ENCODE measurements at places on chromosomes 6 and 20. TPM values are rescaled to one million over a fixed set of nuclear protein-coding genes. Genes with fewer than 3 reads are reported as not detected.

Gene OR12D3
- not detected for polyA plus RNA-seq

Gene ESR1
- polyA plus RNA-seq = 0.20 TPM

Gene CPNE5
- polyA plus RNA-seq = 22.9 TPM

Gene MAP3K5
- polyA plus RNA-seq = 8.4 TPM

Gene MEI4
- not detected for polyA plus RNA-seq

Gene MYLK4
- 0.31 TPM for polyA plus RNA-seq

Gene PTCHD4
- 0.20 TPM for polyA plus RNA-seq

Gene ZBTB46
- 16.4 TPM for polyA plus RNA-seq

Gene MYO6
- polyA plus RNA-seq = 25.5 TPM

Gene IL17F
- polyA plus RNA-seq = not detected

Gene PDE7B
- 1.6 TPM for polyA plus RNA-seq

Gene ROS1
- not detected for polyA plus RNA-seq

Gene SPINT3
- polyA plus RNA-seq = not detected

Gene CST3
- 1,324 TPM for polyA plus RNA-seq

Gene FOXS1
- 2.9 TPM for polyA plus RNA-seq

Gene HLA-A
- polyA plus RNA-seq = 522 TPM

Measured in brain (organoid and tissue), 16 donors.